ENCODE measurements at places on chromosomes 7 and 10. TPM values are rescaled to one million over a fixed set of nuclear protein-coding genes. Genes with fewer than 3 reads are reported as not detected.

- H3K4me1 ChIP-seq, result no peaks in the 10 kb centered on the region
- H3K4me3 ChIP-seq, result no peak overlapping the region
- no peaks in the 10 kb centered on the region for H3K27me3 ChIP-seq
- DNase-seq, result peak; percentile 39
- H3K27ac ChIP-seq, result no peak overlapping the region
Observed at GRCh38 chr7:5139998-5140397, 50.0 kb upstream of the WIPI2 start.

PLCE1 gene
- 2.5 TPM for total RNA-seq

- no peak overlapping the region for H3K4me3 ChIP-seq
- H3K36me3 ChIP-seq, result no peaks in the 10 kb centered on the region
- peaks cover 11% of the 10 kb centered on the region for H3K4me1 ChIP-seq
- no peak overlapping the region for H3K27ac ChIP-seq
- no peaks in the 10 kb centered on the region for H3K27me3 ChIP-seq
Observed at GRCh38 chr10:71161425-71161824, 50.9 kb upstream of the UNC5B start.

DNA sequence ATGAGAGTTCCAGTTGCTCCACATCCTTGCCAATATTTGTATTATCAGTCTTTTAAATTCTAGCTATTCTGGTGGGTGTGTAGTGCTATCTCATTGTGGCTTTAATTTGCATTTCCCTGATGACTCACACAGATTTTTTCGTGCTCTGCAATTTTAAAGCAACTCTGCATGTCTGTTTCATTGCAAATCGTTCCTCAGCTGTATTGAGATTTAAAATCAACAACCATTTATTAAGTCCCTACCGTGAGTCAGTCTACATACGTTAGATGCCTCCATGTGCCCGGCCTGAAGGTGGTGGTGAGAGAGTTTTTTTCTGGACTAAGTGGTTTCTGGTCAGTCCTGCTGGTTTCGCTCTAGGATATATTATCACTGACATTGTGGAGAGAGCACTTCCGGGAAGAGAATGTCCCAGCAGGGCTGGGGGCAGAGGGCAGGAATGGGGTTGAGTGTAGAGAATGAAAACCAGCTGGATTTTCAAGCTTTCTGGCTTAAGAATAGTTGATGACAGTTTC, 8.4 kb upstream of the HYCC1 start:
- H3K4me1 ChIP-seq, result peaks cover 2% of the 10 kb centered on the region
- no peaks in the 10 kb centered on the region for H3K27me3 ChIP-seq
- H3K36me3 ChIP-seq, result no peaks in the 10 kb centered on the region
- DNase-seq, result no peak
- no peak overlapping the region for H3K4me3 ChIP-seq

- DNase-seq, result no peak
- no peak overlapping the region for H3K4me3 ChIP-seq
- peaks cover 44% of the 10 kb centered on the region for H3K27me3 ChIP-seq
- no peak overlapping the region for H3K27ac ChIP-seq
Observed at GRCh38 chr10:2948127-2948854, 119.1 kb upstream of the PFKP start.
